ENCODE measurements at places on chromosomes 2 and 18. TPM values are rescaled to one million over a fixed set of nuclear protein-coding genes. Genes with fewer than 3 reads are reported as not detected.

PAX8 gene
- total RNA-seq, result 0.30 TPM

- DNase-seq, result no peak
Measured at GRCh38 chr2:11023326-11024258, 111.9 kb downstream of the KCNF1 start.

DNA sequence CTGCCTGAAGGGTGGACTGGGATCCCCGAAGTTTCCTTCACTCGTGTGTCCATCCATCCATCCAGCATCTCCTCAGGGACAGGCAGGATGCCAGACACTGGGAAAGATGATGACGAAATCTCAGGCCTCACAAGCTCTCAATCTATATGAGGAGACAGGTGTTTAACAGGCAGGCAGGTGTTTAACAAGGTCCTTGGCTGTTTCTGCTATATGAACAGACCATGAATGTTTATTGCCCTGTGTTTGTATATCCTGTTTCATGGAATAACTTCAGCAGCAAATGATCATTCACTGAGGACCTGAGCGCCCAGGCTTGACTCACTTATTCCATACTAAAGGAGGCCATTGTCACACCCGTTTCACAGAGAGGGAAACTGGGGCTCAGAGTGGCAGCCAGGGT lies 685.8 kb upstream of the HS6ST1 start:
- no peak for DNase-seq

DNA sequence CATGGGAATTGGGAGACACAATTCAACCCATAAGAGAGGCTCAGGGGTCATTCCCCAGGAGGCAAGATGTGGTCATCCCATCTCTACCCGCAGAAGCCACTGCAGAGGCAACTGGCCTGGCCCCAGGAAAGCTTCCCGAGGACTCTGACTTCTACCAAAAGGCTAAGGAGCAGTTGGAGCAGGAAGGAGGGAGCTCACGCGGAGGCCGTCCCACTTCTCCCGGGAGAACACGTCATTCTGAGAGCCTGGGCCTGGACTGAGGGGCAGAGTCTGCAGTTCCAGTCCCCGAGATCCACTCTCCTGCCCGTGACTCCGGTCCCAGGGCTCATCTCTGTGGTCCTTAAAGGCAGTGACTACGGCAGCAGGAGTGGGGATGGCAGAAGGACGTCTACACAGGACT lies 69.0 kb upstream of the TAF1B start:
- peak; percentile 68 for DNase-seq

DNA sequence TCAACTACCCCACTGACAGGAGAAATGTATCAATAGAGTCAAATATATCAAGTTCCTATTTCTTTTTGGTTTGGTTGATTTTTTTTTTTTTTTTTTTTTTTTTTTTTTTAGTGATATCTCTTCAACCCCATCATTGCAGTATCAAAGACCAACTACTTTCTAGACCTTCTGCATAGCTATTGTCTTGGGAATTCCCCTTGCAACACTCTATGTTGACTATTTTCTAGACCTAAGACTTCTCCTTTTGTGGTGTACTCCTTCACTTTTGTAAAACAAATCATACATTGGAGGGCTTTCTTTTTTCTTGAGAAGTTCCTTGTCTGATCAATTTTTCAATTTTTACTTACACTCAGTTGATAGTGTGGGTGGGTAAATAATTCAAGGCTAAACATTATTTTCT lies 46.5 kb upstream of the NR4A2 start:
- DNase-seq, result no peak

- DNase-seq, result no peak
Measured at GRCh38 chr2:95359031-95359430, 43.5 kb upstream of the FAHD2A start.

- DNase-seq, result no peak
Measured at GRCh38 chr2:23302591-23302990, 82.4 kb upstream of the KLHL29 start.

DNA sequence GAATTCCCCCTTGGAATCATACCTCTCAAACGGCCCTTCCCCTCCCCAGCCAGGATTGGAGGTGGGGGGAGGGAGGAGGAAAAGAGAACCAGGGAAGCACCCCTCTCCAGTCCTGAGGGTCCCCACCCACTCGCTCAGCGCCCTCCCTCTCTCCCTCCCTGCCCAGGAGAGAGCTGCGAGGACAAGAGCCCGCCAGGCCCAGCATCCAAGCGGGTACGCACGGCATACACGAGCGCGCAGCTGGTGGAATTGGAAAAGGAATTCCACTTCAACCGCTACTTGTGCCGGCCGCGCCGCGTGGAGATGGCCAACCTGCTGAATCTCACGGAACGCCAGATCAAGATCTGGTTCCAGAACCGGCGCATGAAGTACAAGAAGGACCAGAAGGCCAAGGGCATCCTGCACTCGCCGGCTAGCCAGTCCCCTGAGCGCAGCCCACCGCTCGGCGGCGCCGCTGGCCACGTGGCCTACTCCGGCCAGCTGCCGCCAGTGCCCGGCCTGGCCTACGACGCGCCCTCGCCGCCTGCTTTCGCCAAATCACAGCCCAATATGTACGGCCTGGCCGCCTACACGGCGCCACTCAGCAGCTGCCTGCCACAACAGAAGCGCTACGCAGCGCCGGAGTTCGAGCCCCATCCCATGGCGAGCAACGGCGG lies 14.4 kb downstream of the HOXD3 start:
- DNase-seq, result no peak

DNA sequence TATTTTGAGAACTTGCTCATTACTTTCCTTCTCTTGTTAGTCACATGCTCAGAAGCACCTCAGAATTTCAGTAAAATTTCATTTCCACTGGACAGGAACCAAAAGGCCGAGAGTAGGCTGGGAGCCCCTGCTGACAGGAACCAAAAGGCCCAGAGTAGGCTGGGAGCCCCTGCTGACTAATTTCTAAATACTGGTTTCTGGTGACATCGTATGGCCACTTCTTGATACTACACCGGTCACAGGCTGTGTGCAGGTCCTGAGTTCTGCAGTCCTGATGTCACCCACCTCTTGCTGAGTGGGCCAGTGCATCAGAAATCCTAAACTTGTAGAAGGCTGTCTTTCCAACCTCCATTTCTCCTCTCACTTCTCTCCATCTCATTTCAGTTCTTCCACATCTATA lies 17.7 kb upstream of the EN1 start:
- DNase-seq, result no peak

MC5R gene
- total RNA-seq, result not detected

TCF4 gene
- total RNA-seq, result 62.8 TPM

MYL12A gene
- 1,328 TPM for total RNA-seq

CD8B2 gene
- total RNA-seq, result not detected

- no peak for DNase-seq
Measured at GRCh38 chr2:83730223-83730622, 728.9 kb downstream of the SUCLG1 start.

DNA sequence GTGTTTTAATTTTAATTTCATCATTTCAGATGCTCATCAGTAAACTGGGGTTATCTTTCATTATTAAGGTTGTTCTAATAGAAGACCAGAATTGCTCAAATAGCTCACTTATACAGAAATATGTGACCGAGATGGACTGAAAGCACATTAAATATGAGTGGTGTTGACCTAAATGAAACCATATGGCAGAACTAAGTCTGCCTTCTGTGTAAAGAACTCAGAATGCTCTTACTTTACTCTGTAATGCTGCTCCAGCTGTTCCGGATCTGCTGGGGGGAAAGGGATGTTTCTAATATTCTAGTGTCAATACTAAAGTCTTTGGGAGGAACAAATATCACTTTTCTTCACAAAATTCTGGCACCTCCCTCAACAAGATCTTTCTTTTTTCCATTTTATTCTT lies 131.0 kb downstream of the DPP4 start:
- no peak for DNase-seq

RAB12 gene
- total RNA-seq, result 127 TPM

DNA sequence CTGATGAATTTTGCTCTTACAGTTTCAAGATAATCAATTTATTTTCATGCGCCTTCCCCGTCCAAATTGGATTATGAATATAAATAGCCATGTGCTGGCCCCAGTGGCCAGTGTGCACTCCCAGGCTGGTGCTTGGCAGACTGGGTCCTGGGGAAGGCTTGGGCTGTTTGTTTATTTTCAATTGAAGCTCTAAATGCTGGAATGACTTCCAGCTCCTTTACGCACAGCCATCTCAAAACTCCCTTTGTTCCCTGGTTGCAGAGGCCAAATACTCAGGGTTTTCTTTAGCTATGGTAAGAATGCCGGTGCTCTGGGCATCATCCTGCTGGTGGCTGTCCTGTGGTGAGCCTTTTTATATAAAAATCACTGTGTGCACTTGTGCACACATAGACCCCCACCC lies 131.5 kb downstream of the PRKCE start:
- no peak for DNase-seq

NR4A2 gene
- total RNA-seq, result 1.4 TPM

MAP4K3 gene
- 31.4 TPM for total RNA-seq

GRCh38 chr2:130834091-130834930 lies 2.4 kb upstream of the ARHGEF4 start:
- no peak for DNase-seq

GRCh38 chr2:88590998-88591613 lies 36.2 kb downstream of the EIF2AK3 start:
- DNase-seq, result no peak

GRCh38 chr2:7430421-7430868 lies 513.2 kb downstream of the RNF144A start:
- no peak for DNase-seq

DNA sequence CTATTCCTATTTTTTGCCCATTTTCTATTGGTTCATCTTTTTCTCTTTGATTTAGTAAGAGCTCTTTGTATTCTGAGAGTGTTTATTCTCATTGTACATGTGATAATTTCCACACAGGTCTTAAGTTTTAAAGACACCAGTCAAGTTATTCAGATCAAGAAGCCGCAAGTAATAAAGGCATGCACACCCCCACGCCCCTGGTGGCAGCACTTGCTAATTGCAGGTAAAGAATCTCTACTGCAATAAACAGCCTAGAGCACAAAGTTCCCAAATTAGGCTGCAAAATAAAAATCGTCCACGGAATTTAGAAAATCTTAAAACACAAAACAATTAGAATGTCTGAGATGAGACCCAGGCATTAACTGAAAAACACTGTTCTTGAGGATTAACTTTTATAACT lies 45.2 kb downstream of the ST3GAL5 start:
- no peak for DNase-seq

COPS7B gene
- 19.9 TPM for total RNA-seq

- DNase-seq, result no peak
Measured at GRCh38 chr2:2653231-2653630, 322.2 kb upstream of the MYT1L start.

GRCh38 chr2:84532291-84532690 lies 16.0 kb downstream of the DNAH6 start:
- no peak for DNase-seq

DNA sequence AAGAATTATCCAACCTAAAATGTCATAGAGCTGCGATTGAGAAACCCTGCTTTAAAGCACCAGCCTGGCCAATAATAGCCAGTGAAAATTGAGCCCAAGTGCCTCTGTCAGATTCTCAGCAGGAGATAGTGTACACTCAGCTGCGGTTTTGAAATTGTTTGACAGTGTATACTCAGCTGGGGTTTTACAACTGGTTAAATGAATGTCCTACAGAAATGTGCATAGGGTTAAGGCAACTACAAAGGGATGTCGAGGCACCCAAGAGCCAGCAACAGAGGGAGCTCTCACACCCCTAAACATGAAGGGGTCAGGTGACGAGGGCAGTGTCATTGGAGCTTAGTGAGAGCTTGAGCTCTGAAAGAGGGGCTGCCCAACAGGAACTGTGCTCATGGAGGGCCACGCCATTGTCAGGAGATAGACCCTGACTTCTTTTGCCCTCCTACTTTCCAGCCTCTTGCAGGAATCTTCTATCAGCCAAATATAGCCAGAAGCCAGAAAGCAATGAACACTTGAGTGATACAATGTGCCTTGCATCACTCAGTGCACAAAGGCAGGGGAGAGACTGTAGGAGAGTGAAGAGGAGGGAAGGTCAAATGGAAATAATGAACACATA lies 15.1 kb downstream of the ACTG2 start:
- DNase-seq, result no peak

DNA sequence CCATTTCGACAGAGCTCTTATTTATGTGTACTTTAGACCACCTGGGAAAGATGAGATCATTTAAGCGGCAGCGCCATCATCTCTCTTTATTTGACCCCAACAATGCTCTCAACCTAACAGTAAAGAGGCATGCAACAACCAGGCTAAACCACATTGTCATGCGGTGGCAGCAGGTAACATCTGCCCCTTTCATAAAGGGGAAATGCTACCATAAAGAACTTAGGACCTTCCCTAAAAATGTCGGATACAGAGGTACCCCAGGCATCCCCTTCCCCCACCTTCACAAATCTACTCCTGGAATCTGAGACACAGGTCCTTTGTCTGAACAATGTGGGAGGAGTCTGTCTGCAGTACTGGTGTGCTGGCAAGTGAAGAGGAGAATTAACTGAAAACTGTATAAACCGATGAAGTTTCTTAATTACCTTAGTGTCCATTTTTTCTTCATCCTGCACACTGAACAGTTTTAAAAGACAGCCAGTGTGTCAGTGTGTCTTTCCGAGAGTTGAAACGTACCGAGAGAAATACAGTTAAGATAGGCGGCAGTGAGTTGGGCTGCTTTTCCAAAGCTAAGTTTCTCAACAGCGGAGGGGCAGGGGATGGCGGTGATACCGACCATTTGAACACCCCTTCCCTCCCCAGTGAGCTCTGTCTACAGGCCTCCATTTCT lies 1.9 kb downstream of the MEX3C start:
- no peak for DNase-seq

DNA sequence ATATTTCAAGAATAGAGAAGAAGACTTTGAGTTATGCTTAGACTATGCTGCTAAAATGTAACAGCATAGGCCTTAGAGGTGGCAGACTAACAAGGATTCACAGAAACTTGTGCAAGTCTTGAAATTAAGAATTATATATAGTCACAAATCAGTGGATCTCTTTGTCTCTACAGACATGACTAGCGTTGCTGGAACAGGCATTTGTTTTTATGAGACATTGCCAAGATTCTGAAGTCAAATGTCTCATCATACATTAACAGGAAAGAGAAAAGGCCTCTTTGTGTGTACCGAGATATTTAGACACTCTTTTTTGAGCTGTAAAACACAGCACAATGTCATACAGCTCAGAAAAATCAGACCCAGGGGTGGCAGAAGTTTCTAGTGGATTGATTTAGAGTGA lies 207.1 kb downstream of the TMX3 start:
- DNase-seq, result no peak

DNA sequence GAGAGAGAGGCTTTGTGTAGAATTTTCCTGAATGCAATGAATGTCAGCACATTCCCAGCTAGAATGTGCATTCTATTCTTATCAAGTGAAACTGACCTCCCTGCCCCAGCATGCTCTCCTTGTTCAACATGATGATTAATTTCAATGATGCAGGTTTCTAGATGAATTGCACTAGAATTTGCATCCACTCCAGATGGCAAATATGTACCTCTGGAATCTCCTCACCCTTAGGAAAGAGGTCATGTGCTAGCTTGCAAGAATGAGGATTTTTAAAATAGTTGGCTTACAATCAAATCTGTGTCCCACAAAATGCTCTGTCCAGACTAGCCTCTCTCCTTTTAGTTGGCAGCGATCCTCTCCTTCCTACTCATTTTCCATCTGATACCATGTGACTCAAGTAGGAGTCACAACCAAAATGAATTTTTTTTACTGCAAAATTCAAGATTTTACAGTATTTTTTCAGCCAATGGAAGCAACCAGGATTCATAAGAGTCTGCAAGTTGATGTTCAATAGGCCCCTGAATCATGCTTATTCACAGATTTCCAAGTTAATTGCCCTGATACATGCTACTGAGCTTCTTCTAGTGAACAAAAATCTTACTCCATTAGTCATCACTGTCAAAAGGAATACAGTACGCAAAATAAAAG lies 21.0 kb upstream of the STAT4 start:
- no peak for DNase-seq

DYSF gene
- total RNA-seq, result 49.2 TPM

- no peak for DNase-seq
Measured at GRCh38 chr2:170524828-170525565, 190.1 kb upstream of the SP5 start.

Measured in left ventricle myocardium superior (tissue), 1 donor.